ENCODE measurements at places on chromosomes 7 and 10.

DNA sequence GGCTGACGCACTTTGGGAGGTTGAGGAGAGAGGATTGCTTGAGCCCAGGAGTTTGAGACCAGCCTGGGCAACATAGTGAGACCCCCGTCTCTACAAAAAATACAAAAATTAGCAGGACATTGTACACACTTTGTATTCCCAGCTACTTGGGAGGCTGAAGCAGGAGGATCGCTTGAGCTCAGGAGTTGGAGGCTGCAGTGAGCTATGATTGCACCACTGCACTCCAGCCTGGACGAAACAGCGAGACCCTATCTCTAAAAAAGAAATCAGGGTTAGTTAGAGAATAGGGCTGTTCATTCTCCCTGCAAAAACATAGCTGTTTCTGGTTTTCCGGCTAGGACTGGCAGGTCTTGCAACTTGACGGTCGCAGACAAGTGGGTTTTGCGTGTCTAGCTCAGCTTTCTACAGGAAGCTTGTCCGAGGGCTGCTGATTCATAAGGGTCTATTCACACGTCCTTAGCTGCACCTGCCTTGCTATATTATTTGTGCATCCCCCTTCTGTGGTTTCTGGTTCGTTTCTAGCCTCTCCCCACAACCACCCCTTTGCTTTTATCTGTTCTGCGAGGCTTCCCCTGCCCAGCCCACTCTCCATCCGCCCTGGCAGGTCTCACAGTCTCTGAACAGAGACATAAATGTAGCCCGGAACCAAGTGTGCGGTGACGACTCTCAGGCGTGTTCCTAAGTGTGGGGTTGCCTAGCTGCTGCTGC, 10.7 kb downstream of the AMZ1 start:
- DNase-seq, result peak; percentile 92

GRCh38 chr7:70574314-70574834, 557.6 kb upstream of the GALNT17 start:
- DNase-seq, result no peak

GRCh38 chr7:2003931-2004812, 228.6 kb downstream of the MAD1L1 start:
- DNase-seq, result no peak

GRCh38 chr10:118036281-118036875, 10.4 kb downstream of the RAB11FIP2 start:
- DNase-seq, result no peak
